ENCODE measurements at places on chromosomes 7 and 10. TPM values are rescaled to one million over a fixed set of nuclear protein-coding genes. Genes with fewer than 3 reads are reported as not detected.

The KEL gene
- not detected for total RNA-seq

The TMEM229A gene
- not detected for total RNA-seq

The BTRC gene
- total RNA-seq = 9.5 TPM

The GATA3 gene
- total RNA-seq = not detected

The CPEB3 gene
- total RNA-seq = 0.66 TPM

The SH2D4B gene
- not detected for total RNA-seq

The MAT1A gene
- total RNA-seq = not detected

GRCh38 chr7:123711832-123712293 lies 36.9 kb downstream of the WASL start:
- DNase-seq = no peak

DNA sequence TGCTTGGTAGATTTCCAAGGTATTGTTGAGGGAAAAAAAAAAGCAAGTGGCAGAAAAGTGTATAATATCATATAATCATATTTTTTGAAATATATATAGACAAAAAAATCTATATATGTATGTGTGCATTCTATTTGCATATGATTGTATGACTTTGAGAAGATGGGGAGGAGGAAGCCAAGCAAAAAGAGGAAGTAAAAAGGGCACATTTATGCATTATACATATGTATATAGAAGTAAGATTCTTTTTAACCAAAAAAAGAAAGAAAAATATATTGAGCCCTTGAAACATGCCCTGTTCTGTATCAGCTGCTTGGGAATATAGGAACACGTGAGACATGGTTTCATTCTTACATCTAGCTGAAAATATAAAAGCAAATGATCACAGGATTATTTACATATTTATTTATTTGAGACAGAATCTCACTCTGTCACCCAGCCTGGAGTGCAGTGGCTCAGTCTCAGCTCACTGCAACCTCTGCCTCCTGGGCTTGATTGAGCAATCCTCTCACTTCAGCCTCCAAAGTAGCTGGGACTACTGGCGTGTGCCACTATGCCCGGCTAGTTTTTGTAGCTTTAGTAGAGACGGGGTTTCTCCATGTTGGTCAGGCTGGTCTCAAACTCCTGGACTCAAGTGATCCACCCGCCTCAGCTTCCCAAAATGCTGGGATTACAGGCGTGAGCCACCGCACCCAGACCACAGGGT lies 18.0 kb upstream of the SLF2 start:
- DNase-seq = no peak

DNA sequence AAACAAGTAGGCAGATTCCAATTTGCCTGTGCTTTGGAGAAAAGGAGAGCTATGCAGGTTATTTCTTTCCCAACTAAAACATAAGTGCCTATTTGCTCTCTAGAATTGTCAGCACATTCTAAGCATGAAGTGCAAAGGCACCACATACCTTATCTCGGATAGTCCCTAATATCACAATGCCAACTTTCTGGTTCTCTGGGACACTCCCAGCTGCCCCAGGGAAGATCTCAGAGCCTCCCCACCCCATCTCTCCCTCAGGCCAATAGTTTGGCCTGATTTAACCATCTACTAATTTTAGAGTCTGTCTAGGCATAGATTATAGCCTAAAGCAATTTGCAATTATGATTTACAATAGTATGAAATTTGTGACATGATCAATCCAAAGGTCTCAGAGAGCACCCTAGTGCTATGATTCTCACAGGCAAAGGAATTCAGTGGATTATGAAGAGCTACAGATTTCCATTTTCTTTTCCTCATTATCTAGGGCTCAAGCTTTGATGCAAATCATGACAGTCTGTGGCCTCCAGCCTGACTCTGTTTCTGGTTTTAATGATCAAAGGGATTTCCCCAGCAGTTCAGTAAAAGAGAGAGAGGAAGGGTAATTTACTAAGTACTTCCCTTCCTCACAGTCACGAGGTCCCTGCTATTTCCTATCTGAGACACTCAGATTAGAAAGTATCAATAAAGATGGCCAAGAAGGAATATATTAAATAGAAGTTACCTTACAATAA lies 29.0 kb upstream of the IL6 start:
- no peak for DNase-seq

- DNase-seq = peak; percentile 72
Measured at GRCh38 chr7:131513245-131514061, 43.0 kb downstream of the PODXL start.

- DNase-seq = peak; percentile 45
Measured at GRCh38 chr7:79176859-79177477, 276.5 kb downstream of the MAGI2 start.

DNA sequence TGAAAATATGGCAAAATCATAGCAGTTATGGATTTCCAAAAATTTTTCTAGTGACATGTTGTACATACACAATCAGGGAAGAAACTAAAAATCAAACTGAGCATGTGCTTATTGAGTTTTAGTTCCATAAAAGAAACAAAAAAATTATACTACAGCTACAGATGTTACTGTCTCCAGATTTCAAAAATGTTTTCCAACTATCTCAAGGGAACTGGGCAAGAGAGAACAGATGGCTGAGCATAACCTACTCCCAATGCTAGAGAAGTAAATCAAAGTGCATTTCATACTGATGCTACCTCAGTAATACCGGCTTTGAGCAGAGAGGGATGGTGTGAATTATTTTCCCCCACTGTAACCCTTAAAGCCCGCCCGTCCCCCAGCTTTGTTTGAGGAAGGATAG lies 40.7 kb upstream of the KMT2C start:
- no peak for DNase-seq

DNA sequence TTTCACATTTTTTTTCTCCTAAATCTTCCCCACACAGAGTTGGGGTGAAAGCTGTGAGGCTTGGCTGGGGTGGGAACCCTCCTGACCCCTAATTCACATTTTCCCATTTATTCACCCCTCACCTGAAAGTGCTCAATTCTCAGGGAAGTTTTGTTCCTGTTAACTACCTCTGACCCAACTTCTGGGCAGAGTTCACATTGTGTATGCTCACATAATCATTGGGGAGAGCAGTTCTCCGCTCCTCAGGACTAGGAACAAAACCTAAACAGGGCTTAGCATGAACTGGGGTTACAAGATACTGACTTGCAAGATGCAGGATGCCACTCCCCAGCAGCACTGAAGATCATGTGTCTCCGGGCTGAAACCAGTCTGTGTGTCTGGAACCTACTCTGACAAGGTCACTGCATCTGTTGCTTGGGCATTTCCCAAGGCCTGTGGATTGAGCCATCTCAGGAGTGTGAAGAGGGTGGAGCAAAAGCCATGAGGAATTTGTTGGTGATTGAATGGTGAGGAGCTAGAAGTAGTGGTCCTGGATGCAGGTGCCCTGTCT lies 258.1 kb upstream of the IGFBP3 start:
- DNase-seq = no peak

GRCh38 chr10:101112799-101113594 lies 18.1 kb upstream of the TLX1 start:
- DNase-seq = no peak

All from fibroblast of lung (primary cell).